ENCODE measurements at places on chromosomes 13 and 19.

DNA sequence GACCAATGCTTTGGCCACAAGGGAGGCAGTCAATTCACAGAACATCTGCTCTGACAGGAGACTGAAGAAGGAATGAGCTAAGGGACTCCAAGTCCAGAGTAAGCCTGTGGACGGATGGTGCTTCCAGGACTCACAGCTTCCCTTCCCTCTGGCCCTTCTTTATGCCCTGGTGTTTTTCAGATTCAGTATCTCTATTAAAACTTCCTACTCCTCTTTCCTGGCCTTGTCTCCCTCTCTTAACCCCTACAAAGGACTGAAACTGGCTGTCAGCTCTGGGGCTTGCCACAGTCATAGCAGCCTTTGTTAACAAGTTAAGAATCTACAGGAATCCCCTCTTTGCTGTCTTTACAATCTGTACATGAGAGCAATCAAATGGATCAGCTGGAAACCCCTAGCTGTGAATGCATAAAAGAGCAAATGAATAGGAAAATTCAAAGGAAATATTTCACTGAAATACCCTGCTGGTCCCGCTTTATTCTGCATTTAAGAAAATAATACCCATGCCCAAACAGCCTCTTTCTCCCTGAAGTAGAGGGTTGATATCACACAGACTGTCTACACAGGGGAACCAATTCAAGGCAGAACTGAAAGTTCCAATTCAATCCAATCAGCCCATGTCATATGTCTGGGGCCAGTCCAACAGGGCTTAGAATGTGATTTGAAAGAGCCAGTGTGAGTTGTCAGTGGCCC, 192.3 kb downstream of the MZT1 start:
- no peak for DNase-seq

GRCh38 chr13:33956346-33956745, 138.4 kb downstream of the RFC3 start:
- DNase-seq = no peak

DNA sequence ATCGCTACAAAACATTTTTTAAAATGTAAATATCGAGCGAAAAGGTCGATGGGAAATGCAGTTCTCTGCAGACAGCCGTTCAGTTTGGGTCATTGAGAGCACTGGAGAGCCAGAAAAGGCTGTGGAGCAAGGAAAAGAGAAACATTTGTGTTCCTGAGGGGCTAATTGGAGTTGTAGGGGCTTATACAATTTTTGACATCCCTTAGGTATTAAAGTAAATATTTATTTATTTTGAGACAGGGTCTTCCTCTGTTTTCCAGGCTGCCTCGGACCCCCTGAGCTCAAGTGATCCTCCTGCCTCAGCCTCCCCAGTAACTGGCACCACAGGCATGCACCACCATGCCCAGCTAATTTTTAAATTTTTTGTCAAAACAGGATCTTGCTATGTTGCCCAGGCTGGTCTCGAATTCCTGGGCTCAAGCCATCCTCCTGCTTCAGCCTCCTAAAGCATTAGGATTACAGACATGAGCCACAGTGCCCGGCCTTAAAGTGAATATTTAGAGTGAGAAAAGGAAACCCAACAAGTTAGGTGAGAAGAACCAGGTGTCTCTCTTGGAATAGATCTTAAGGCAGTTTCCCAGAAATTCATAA, 825 bp upstream of the YIF1B start:
- DNase-seq = no peak

DNA sequence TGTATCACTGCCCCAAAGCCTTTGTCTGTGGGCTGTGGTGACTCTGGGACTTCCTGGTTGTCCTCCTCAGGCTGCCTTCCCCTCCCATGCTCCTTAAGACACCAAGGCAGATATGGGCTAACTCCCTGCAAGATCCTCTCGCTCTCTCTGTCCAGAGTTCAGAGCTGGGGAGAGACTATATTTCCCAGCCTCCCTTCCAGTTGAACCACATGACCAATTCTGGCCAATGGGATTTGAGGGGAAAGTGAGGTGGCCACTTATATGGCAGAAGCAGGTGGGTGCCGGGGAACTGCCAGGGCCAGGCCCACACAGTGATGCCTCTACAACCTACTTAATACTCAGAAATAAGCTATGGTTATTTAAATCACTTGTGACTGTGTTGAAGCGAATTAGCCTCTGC, 16.2 kb upstream of the ANGPTL8 start:
- no peak for DNase-seq

- no peak for DNase-seq
These were observed 22.2 kb downstream of the SOHLH2 start for GRCh38 chr13:36192166-36192565.

DNA sequence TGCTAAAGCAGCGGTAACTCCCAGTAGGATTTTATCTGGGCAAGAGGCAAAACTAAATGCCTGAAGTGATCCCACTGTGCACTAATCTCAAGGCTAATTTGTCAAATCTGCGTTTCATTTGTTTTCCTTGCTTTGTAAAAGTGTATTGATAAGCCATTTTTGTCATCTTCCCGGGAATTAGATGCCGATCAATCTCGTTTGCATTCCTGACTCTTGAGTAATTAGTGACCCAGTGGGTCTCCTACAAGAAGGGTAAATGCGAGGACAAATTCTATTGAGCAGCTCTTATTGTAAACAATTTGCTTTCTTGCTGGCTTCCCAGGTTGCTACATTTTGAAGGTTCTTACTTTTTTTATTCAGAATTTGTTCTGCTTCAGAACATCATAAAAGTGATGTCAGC, 129.7 kb downstream of the EFNB2 start:
- DNase-seq = no peak

DNA sequence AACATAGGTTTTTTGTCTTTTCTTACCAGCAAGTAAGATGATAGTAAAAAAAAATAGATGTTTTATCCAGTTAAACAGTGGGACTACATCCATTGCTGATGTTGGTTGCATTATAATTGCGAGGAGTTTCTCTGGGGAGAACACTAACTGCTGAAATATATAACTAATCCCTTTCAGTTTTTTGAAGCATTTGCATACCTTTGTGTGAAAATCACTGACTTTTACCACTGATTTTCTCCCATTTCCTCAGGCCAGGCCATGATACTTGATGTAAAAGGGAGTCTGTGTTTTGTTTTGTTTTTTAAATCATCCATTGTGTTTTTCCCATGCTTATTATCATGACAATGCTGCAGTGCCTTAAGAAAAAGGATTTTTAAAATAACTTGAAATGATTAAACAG, 699.5 kb downstream of the PCDH9 start:
- no peak for DNase-seq

DNA sequence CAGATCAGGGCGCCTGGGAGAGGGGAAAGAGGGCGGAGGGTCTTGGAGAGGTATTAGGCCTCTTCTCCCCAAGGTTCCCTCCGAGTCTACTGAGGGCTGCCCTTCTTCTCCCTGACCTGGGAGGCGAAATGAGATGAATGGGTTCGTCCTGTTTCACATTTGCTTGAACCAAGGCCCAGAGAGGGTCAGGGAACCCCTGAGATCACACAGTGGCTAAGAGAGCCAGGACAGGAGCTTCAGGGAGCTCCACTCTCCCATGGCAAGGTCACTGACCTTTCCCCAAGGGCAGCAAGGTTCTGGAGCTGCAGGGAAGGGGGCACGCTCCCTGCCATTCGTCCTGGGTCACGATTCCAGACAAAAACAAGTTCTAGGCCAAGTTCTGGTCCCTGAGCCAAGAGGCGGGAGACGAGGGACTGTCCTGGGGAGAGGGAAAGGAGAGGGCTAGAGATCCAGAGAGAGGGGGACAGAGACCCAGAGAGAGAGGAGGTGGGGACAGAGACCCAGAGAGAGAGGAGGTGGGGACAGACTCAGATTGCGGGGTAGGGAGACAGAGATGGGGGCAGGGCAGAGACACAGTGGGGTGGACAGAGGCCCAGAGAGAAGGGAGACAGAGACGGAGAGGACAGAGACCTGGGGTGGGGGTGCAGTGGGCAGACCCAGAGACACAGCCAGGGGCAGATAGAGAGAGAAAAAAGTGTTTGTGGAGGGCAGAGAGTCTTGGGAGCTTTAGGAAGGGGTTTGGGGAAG, 541 bp downstream of the ASPDH start:
- no peak for DNase-seq

DNA sequence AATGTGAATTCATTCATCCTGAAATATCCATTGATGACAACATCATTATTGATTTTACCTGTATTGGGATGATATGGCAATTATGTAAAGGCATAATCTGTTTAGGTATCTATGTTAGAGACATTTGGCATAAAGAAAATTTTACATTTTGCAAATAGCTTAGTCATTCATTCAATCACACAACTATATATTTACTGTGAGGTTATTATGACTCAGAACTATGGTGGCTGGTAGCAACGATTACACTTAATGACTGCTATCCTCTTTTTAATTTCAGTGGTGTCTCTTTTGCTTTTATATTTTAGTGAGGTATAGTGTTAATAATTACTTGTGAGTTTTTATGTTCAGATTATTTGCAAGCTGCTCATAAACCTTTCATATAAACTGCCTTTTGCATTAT, 955.9 kb downstream of the SLITRK6 start:
- no peak for DNase-seq

DNA sequence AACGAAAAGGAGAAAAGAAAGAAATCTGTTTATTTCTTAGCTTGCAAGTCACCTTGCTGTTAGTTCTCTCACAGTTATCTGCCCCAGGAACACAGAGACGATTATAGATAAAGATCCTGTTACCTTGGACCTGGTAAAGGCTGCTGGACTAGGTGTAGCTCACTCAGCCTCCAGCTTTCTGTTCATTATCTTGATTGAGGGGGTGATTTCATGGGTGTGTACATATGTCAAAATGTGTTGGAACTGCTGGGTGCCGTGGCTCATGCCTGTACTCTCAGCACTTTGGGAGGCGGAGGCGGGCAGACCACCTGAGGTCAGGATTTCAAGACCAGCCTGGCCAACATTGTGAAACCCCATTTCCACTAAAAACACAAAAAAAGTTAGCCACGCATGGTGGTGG, 27.9 kb downstream of the CERS4 start:
- no peak for DNase-seq

- DNase-seq = no peak
These were observed 34.0 kb downstream of the LRCH1 start for GRCh38 chr13:46586751-46587514.

GRCh38 chr13:50809133-50810090, 34.1 kb downstream of the DLEU7 start:
- no peak for DNase-seq

DNA sequence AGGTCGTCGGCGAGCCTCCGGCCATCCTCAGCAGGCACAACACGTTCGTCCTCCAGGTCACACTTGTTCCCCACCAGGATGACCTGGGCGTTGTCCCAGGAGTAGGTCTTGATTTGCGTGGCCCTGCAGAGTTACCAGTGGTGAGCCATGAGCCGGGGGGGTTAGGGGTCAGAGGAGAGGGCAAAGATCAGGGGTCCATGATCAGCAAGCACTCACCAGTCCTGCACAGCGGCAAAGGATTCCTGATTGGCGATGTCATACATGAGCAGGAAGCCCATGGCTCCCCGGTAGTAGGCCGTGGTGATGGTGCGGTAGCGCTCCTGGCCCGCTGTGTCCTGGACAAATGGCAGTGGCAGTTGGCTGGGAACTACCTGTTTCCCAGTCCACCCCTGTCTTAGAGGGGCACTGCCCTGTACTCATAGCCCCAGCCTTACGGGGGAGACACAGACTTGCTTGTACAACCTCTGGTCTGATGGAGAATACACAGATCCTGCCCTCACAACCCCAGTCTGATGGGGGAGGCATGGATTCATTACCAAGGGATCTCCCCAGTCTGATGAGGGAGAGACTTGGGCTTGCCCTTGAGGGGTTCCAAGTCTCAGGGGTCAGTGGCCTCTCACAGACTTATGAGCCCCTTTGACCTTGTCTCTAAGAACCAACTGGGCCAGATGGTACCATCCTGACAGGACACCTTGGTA, 3.9 kb downstream of the RAB3D start:
- no peak for DNase-seq

- DNase-seq = no peak
These were observed 1.7 kb downstream of the PROSER1 start for GRCh38 chr13:39036212-39036611.

DNA sequence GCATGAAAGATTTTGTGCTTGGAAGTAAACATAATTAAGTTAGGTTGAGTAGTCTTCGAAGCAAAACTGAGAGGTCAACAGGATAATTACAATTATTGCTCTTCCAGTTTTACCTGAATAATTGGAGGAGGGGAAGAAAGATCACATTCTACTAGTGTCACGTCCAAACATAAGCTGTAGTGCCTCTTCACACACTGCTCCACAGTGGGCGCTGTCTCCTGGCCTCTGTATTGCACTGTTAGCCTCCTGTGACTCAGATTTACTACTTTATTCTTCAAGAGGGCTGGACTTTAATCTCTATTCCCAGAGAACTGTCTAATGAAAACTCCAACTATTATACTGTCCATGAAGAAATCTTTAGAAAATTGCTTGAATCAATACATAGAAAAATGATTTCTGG, 62.9 kb downstream of the TRPC4 start:
- no peak for DNase-seq

GRCh38 chr19:29269641-29270040, 56.7 kb upstream of the UQCRFS1 start:
- no peak for DNase-seq

GRCh38 chr13:64684685-64685431, 2545.3 kb downstream of the PCDH9 start:
- DNase-seq = no peak

DNA sequence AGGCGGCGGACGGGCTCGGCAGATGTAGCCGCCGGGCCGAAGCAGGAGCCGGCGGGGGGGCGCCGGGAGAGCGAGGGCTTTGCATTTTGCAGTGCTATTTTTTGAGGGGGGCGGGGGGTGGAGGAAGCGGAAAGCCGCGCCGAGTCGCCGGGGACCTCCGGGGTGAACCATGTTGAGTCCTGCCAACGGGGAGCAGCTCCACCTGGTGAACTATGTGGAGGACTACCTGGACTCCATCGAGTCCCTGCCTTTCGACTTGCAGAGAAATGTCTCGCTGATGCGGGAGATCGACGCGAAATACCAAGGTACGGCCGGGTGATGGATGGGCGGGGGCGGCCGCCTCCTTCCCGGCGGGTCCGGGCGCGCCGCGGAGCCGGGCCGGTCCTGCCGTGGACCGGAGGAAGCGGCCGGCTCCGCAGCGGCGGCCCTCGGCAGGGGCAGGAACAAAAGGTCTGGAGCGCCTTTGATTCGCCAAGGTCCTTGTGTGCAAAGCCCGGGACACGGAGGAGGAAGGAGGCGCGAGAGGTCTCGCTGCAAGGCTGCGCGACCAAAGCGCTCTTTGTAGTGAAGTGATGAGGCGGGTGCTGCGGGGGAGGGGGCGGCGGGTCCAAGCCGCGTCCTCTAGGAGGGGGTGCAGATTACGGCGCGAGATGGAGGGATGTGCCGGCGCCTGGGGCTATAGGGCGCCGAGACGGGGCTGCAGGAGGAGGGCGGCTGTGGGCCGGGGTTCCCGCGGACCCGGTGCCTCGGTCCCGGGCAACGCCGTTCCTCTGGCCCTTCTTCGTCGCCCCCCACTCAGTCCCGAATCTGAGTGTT, 689 bp downstream of the ING1 start:
- DNase-seq = peak; percentile 43

- no peak for DNase-seq
These were observed 8.4 kb downstream of the CLASRP start for GRCh38 chr19:45047188-45047797.

- no peak for DNase-seq
These were observed 9.6 kb downstream of the KHSRP start for GRCh38 chr19:6414793-6415590.

GRCh38 chr13:46526740-46527139, 26.2 kb upstream of the LRCH1 start:
- DNase-seq = no peak

All from stimulated activated CD8-positive, alpha-beta memory T cell treated with anti-CD3 and anti-CD28 coated beads, Interleukin-15, amount 100 ng/mL, for 24 hours (primary cell).